Natural killer cell (primary cell): ENCODE measurements at places on chromosomes 12 and 14.

DNA sequence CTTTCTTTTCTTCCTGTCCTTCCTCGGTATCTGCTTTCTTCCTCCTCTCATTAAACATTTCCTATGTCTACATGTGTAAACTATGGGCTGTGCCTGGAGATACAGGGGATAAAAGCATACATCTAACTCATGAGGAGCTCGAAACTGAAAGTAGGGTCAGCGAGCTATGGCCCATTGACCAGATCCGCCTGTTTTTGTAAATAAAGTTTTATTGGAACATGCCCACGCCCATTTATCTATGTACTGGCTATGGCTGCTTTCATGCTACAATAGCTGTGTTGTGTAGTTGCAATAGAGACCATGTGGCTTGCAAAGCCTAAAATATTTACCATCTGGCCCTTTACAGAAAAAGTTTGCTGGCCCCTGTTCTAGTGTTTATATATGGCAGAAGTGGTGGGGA is 500.8 kb upstream of the GARIN6 start:
- H3K27me3 ChIP-seq, result no peaks in the 10 kb centered on the region
- no peak for DNase-seq
- no peak overlapping the region for H3K4me3 ChIP-seq
- H3K27ac ChIP-seq, result no peak overlapping the region

DNA sequence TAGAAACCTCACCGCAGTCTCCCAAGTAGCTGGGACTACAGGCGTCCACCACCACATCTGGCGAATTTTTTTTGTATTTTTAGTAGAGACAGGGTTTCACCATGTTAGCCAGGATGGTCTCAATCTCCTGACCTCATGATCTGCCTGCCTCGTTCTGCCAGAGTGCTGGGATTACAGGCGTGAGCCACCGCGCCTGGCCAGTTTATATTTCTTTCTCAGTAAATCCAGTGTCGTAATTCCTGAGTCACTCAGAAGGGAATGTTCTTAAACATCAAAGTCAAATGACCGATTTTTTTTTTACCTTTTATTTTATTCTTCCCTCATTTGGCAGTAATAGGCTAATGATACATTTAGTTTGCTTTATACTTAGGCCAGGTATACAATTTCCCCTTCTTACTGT is 80.5 kb downstream of the FBXO33 start:
- no peak for DNase-seq
- no peak overlapping the region for H3K27ac ChIP-seq
- no peaks in the 10 kb centered on the region for H3K27me3 ChIP-seq
- no peaks in the 10 kb centered on the region for H3K4me1 ChIP-seq

- H3K27ac ChIP-seq, result no peak overlapping the region
- DNase-seq, result no peak
- H3K4me3 ChIP-seq, result no peak overlapping the region
- H3K36me3 ChIP-seq, result no peaks in the 10 kb centered on the region
Measured at GRCh38 chr14:94109915-94110250, 653 bp upstream of the IFI27 start.

- no peak overlapping the region for H3K4me3 ChIP-seq
- no peak for DNase-seq
- H3K36me3 ChIP-seq, result no peaks in the 10 kb centered on the region
- H3K4me1 ChIP-seq, result no peaks in the 10 kb centered on the region
- H3K27me3 ChIP-seq, result no peaks in the 10 kb centered on the region
Measured at GRCh38 chr12:130391186-130391585, 53.5 kb downstream of the PIWIL1 start.

DNA sequence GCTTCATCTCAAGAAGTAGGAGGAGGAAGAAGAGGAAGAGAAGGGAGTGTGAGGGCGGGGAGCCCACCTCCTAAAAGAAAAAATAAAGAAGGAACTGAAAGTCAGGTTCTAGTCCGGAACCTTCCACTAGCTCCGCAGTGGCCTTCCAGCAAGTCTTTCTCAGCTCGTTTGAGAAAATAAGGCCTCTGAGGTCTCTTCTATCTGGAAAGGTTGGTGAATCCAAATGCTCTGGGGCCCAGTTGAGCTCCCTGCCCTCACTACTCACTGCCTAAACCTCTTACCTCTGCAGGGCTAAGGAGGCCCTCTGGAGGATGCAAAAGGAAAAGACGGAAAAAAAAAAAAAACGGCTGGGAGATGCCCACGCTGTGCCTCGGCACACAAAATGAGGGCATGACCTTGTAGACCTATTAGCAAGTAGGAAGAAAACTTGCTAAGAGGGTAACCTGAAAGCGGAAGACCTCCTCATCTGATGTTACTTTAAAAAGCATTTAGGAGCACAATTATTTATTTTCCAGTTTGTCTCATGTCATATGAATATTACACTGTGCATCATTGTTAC is 35.9 kb downstream of the FBLN5 start:
- H3K27ac ChIP-seq, result no peak overlapping the region
- no peak overlapping the region for H3K4me3 ChIP-seq
- no peaks in the 10 kb centered on the region for H3K36me3 ChIP-seq
- peaks cover 9% of the 10 kb centered on the region for H3K4me1 ChIP-seq

GRCh38 chr12:87425942-87426554 is 603.2 kb downstream of the C12orf50 start:
- H3K27ac ChIP-seq, result no peak overlapping the region
- DNase-seq, result no peak
- no peaks in the 10 kb centered on the region for H3K4me1 ChIP-seq
- no peak overlapping the region for H3K4me3 ChIP-seq
- no peaks in the 10 kb centered on the region for H3K36me3 ChIP-seq

- no peak overlapping the region for H3K4me3 ChIP-seq
- no peak overlapping the region for H3K27ac ChIP-seq
- DNase-seq, result no peak
- H3K27me3 ChIP-seq, result no peaks in the 10 kb centered on the region
- peaks cover 10% of the 10 kb centered on the region for H3K4me1 ChIP-seq
Measured at GRCh38 chr12:74483057-74483456, 54.6 kb upstream of the ATXN7L3B start.

- no peaks in the 10 kb centered on the region for H3K36me3 ChIP-seq
- no peak for DNase-seq
- H3K27me3 ChIP-seq, result no peaks in the 10 kb centered on the region
- H3K4me3 ChIP-seq, result no peak overlapping the region
- H3K4me1 ChIP-seq, result no peaks in the 10 kb centered on the region
- H3K27ac ChIP-seq, result no peak overlapping the region
Measured at GRCh38 chr12:21542403-21542802, 16.3 kb downstream of the SPX start.

DNA sequence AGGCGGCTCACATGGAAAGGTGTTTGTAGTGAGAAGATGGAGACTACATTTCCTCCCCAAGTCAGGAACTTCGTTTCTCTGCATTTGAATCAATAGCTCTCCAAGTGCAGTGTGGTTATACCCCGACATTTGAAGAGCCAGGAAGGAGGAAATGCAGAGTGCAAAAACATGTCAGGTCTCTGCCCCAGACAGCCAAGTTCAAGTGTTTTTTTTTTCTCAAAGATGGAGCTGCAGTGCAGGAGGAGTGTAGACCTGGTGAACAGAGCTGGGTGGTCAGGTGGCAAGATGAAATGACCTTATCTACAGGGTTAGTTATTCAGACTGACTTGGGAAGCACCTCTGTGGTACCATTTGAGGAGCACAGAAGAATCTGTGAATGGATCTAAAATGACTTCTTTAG is 21.3 kb downstream of the MLXIP start:
- H3K4me1 ChIP-seq, result peaks cover 46% of the 10 kb centered on the region
- peak overlapping the region; percentile 3 for H3K27ac ChIP-seq
- H3K27me3 ChIP-seq, result no peaks in the 10 kb centered on the region
- H3K36me3 ChIP-seq, result no peaks in the 10 kb centered on the region
- no peak for DNase-seq

- H3K4me1 ChIP-seq, result no peaks in the 10 kb centered on the region
- no peak overlapping the region for H3K27ac ChIP-seq
- no peak for DNase-seq
- no peak overlapping the region for H3K4me3 ChIP-seq
Measured at GRCh38 chr14:90573385-90574105, 176.7 kb downstream of the CALM1 start.

DNA sequence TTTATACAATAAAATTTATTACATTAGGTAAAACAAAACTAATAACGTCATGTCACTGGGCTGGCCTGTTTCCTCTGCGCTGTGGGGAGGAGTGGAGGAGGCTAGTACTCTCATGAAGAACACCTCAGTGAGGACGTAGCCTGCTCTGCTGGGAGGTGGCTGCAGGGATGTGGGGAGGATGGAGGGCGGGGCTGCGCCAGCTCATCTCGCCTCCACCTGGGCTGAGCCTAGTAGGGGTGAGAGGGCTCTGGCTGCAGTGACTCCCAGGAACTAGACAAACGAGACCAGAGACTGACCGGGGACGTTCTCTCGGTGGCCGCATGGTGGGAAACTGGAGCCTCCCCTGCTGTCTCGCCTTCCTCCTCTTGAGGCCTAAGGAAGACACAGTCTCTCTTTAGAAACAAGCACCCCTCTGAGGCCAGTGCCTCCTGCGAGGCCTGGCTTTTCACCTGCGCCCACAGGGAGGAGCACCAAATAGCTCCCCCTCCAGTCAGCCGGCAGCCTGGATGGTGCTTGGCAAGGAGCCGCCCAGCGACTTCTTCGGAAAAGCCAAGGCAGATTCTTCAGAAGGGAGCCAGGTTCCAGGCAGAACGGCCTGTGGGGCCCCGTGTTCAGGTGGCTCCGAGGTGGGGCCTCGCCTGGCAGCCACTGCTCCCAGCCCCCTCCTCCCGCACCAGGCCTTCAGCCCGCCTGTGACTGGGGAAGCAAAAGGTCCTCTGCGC is 62.4 kb downstream of the PLEKHG3 start:
- no peak overlapping the region for H3K27ac ChIP-seq
- no peaks in the 10 kb centered on the region for H3K36me3 ChIP-seq
- H3K27me3 ChIP-seq, result peaks cover 6% of the 10 kb centered on the region
- no peak for DNase-seq
- peaks cover 38% of the 10 kb centered on the region for H3K4me1 ChIP-seq
- H3K4me3 ChIP-seq, result no peak overlapping the region

DNA sequence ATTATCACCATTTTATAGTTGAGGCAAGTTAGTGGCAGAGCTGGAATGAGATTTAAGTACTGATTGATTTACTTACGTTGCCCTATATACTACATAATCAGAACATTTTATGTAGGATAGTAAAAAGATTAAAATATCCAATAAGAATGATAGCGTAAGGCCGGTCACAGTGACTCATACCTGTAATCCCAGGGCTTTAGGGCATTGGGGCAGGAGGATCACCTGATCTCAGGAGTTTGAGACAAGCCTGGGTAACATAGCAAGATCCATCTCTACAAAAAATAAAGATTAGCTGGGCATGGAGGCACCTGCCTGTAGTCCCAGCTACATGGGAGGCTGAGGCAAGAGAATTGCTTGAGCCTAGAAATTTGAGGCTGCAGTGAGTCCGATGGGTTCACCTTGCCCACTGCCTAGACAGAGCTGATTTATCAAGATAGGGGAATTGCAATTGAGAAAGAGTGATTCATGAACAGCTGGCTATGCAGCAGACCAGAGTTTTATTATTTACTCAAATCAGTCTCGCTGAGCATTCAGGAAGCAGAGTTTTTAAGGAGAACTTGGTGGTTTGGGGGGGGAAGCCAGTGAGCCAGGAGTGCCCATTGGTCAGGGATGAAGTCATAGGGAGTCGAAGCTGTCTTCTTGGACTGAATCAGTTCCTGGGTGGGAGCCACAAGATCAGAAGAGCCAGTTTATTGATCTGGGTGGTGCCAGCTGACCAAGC is 24.7 kb upstream of the SGPP1 start:
- no peaks in the 10 kb centered on the region for H3K27me3 ChIP-seq
- H3K4me1 ChIP-seq, result peaks cover 4% of the 10 kb centered on the region
- no peak overlapping the region for H3K27ac ChIP-seq
- H3K36me3 ChIP-seq, result no peaks in the 10 kb centered on the region
- H3K4me3 ChIP-seq, result no peak overlapping the region

GRCh38 chr12:87991483-87991882 is 37.7 kb downstream of the C12orf50 start:
- no peaks in the 10 kb centered on the region for H3K36me3 ChIP-seq
- no peak overlapping the region for H3K4me3 ChIP-seq
- no peak for DNase-seq
- no peaks in the 10 kb centered on the region for H3K27me3 ChIP-seq
- H3K4me1 ChIP-seq, result no peaks in the 10 kb centered on the region

DNA sequence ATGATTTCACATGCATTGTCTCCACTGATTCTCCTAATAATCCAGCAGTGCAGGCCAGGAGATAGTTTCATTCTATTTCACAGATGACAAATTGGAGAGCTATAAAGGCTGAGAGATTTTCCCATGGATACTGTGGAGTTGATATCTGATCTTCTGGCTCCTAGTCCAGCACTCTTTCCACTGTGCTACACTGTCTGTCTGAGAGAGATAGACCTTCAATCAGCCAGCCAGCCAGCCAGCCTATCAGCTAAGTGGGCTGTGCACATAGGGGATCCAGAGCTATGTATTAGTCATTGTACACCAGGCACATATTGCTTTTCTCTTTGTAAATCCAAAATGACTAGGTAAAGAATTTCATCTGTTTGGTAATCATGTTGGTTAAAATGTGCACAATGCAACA is 91.8 kb upstream of the ATP2B1 start:
- no peak overlapping the region for H3K4me3 ChIP-seq
- no peak for DNase-seq
- H3K36me3 ChIP-seq, result no peaks in the 10 kb centered on the region
- H3K27ac ChIP-seq, result no peak overlapping the region
- no peaks in the 10 kb centered on the region for H3K4me1 ChIP-seq
- no peaks in the 10 kb centered on the region for H3K27me3 ChIP-seq

DNA sequence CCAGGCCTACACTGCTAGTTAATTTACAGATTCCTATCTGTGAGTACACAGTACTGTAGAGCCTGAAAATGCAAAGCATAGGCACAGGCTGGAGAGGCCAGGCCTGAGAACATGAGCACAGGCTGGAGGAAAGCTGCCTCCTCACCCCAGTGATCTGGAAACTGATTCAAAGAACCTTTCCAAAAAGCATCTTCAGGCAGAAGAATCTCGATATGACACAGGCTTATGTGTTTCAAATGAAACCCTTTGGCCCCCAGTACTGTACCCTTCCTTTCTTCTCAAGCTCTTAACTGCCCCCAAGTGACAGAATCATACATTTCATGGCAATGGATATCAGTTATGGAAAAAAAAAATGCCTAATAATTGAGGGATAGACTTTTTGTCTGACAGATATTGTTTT is 122.0 kb downstream of the KCNC2 start:
- H3K4me1 ChIP-seq, result no peaks in the 10 kb centered on the region
- no peaks in the 10 kb centered on the region for H3K27me3 ChIP-seq
- no peaks in the 10 kb centered on the region for H3K36me3 ChIP-seq
- no peak overlapping the region for H3K27ac ChIP-seq
- no peak overlapping the region for H3K4me3 ChIP-seq

- H3K27ac ChIP-seq, result no peak within 1 kb of the TSS
- peaks cover 17% of the 10 kb centered on the region for H3K4me1 ChIP-seq
- no peak for DNase-seq
Measured at GRCh38 chr12:64824500-64825142, at the start of gene TBC1D30. Gene TBC1D30, plus strand, starts transcription at chr12:64824647. Its CDS starts 233 bp downstream, at chr12:64824880.

GRCh38 chr12:68317047-68317667 is 15.0 kb downstream of the MDM1 start:
- H3K4me1 ChIP-seq, result no peaks in the 10 kb centered on the region
- peaks cover 26% of the 10 kb centered on the region for H3K36me3 ChIP-seq
- no peak for DNase-seq
- H3K27me3 ChIP-seq, result no peaks in the 10 kb centered on the region
- no peak overlapping the region for H3K27ac ChIP-seq
